ENCODE measurements at places on chromosomes 1 and 21.

- no peak for DNase-seq
- no peak overlapping the region for H3K4me3 ChIP-seq
- H3K27ac ChIP-seq: no peak overlapping the region
- H3K36me3 ChIP-seq: no peaks in the 10 kb centered on the region
- no peaks in the 10 kb centered on the region for H3K4me1 ChIP-seq
- H3K27me3 ChIP-seq: peaks cover 4% of the 10 kb centered on the region
These were observed 50.7 kb upstream of the KCNE2 start for GRCh38 chr21:34313116-34313515.

GRCh38 chr1:241323514-241324195 lies 33.4 kb downstream of the RGS7 start:
- peak; percentile 55 for DNase-seq
- no peaks in the 10 kb centered on the region for H3K36me3 ChIP-seq
- H3K4me3 ChIP-seq: no peak overlapping the region
- H3K27ac ChIP-seq: no peak overlapping the region

DNA sequence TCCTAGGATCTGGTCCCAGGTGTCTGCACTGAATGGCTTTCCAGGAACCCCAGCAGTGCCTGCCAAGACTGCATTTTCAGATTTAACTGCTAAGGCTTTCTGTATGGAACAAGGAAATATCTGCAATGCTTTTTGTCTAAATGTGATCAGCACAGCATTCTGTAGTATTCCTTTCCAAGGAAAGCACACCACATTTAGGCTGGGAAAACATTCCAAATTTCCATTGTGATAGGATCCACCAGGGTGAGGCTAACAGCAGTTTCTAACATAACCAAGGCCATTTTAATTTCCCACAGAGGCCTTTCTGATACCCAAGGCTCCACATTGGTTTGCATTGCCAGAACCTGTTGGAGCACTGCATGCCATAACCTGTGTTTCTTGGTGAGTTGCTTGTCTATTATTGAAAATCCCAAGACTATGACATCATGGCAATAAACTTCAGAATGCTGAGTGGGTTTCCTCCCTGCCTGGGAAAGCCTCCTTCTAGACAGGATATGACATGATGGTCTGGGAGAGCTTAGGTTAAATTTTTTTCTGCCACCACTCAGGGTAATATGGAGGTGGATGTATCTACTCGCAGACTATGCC lies 23.3 kb upstream of the PTGFRN start:
- H3K4me1 ChIP-seq: peaks cover 4% of the 10 kb centered on the region
- no peaks in the 10 kb centered on the region for H3K36me3 ChIP-seq
- no peak for DNase-seq
- no peak overlapping the region for H3K4me3 ChIP-seq
- H3K27me3 ChIP-seq: no peaks in the 10 kb centered on the region

GRCh38 chr1:6471086-6471969 lies 5.4 kb upstream of the TNFRSF25 start:
- DNase-seq: no peak
- peaks cover 14% of the 10 kb centered on the region for H3K4me1 ChIP-seq
- H3K4me3 ChIP-seq: no peak overlapping the region
- no peak overlapping the region for H3K27ac ChIP-seq
- peaks cover 5% of the 10 kb centered on the region for H3K27me3 ChIP-seq

- peaks cover 49% of the 10 kb centered on the region for H3K4me1 ChIP-seq
- DNase-seq: no peak
- no peak overlapping the region for H3K27ac ChIP-seq
- peaks cover 13% of the 10 kb centered on the region for H3K36me3 ChIP-seq
- no peaks in the 10 kb centered on the region for H3K27me3 ChIP-seq
These were observed 5.2 kb downstream of the IFI6 start for GRCh38 chr1:27666791-27667254.

DNA sequence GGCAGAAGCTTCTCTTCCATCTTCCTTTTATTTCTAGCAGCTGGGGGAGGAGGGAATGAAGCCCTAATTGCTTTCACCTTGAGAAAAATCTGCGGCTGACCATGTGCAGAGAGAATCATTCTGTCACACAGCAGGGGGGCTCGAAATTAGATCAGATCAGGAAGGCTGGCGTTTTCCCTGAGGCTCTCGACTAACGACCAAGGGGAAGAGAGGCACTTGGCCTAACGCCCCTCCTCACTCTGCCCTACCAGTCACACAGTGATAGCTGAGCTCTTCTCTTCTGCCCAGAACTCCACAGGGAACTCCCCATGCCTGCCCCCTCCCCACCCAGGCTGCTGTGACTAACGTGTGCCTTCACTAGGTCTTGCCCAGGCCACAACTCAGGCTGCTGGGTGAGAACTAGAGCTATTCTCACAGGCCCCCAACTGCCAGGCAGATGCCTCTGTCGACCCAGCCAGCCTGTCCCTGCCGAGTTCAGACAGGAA lies 26.5 kb upstream of the KHDRBS1 start:
- H3K27ac ChIP-seq: no peak overlapping the region
- peaks cover 58% of the 10 kb centered on the region for H3K4me1 ChIP-seq

GRCh38 chr1:11522400-11523235 lies 43.7 kb downstream of the DISP3 start:
- peak; percentile 14 for DNase-seq
- H3K27ac ChIP-seq: no peak overlapping the region
- peaks cover 3% of the 10 kb centered on the region for H3K27me3 ChIP-seq
- no peaks in the 10 kb centered on the region for H3K36me3 ChIP-seq
- no peaks in the 10 kb centered on the region for H3K4me1 ChIP-seq
- H3K4me3 ChIP-seq: no peak overlapping the region

DNA sequence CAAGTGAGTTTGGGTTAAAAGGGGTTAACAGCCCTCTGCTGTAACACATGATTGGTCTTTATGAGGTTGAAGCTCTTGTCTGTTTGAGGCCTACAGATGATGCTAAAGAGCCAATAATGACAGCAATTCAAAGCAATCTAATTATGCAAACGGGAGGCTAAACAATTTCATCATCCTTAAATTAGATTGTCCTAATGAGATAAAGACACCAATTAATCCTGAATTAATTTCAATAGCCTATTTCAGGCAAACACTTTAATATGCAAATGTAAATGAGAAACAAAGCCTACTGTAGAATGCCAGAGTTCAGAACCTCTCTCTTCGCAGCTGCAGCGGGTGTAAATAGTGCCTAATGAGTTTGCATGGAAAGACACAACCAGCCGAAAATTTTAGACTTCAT lies 504.7 kb upstream of the PBX1 start:
- H3K4me3 ChIP-seq: no peak overlapping the region
- no peak for DNase-seq
- no peak overlapping the region for H3K27ac ChIP-seq
- no peaks in the 10 kb centered on the region for H3K27me3 ChIP-seq

DNA sequence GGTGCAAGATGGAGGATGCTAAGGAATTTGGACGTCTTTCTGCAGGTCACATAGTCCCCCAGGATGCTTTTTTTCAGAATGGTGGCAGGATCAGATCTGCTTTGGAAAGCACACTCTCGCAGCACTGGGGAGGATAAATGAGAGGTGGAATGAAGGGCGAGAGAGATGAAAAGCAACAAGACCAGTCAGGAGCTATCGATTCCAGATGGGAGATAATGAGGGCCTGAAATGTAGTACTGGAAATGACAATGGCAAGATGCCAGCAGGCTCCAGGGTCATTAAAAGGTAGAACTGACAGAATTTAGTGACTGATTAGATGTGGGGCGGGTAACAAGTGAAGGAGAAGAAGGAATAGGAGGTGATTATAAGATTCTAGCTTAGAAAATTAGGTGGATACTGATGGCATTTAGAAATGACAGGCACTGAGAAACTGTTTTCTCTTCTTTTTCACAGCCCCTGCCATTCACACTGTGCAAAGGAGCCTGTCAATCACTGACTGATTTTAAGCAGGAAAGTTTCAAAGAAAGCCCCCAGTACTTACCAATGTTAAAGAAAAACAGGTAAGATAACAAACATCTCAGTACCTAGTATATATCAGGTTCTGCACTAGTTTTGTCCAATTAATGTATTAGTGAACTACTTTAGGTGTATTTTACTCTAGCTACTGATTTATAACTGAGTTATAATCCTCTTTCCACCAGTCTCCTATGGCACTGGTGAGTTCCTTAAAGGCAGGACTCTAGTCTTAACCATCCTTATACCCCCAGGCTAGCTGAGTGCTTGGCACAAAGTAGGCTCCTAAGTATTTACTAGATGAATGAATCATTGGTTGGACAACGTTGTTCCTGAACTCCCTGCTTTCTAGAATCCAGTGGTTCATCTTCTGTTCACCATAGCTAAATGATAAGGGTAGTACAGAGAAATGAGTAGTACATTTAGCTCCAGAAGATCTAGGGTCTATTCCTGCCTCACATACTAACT lies 9.2 kb downstream of the PIGM start:
- peaks cover 2% of the 10 kb centered on the region for H3K36me3 ChIP-seq
- no peak overlapping the region for H3K4me3 ChIP-seq
- no peak for DNase-seq
- H3K27ac ChIP-seq: no peak overlapping the region

DNA sequence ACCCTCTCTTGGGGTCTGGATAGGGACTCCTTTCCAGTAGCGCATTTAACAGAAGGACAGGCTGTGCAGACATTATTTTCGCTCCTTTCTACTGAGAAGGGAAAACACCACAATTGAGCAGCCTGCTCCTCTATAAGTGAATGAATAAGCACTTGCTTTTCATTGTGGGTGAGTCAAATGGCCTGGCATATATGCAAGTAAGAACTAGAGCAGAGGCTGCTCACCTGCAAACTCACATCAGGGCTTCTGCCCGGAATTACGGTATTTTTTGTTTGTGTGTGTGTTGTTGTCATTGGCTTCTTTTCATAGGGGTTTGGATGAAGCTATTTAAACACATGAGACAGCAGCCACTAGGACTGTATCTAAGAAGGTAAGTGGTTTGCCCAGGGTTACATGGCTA lies 200.1 kb upstream of the CAMK1G start:
- H3K36me3 ChIP-seq: no peaks in the 10 kb centered on the region
- H3K4me1 ChIP-seq: no peaks in the 10 kb centered on the region
- peaks cover 8% of the 10 kb centered on the region for H3K27me3 ChIP-seq
- no peak overlapping the region for H3K4me3 ChIP-seq

DNA sequence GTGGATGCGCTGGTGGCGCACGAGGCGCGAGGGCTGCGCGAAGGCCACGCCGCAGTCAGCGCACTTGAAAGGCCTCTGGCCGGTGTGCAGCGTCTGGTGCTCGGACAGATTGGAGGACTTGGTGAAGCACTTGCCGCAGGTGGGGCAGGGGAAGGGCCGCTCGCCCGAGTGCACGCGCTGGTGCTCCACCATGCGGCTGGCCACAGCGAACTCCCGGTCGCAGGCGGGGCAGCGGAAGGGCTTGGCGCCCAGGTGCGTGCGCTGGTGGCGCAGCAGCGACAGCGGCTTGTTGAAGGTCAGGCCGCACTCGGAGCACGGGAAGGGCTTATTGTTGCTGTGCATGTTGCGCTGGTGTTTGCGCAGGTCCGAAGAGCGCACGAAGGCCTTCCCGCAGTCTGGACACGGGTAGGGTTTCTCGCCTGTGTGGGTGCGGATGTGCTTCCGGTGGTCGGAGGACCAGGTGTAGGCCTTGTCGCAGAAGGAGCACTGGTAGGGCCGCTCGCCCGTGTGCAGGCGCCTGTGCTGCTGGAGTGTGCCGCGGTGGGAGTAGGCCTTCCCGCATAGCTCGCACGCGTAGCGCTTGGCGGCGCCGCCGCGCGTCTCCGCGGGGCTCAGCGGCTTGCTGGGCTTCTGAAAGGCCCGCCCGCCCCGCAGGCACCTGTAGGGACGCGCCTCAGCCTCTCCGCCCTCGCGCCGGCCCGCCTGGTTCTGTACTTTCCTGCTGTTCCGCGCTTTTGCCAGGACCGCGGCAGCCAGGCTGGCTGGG lies 4.7 kb downstream of the ZNF648 start:
- DNase-seq: peak; percentile 23
- H3K4me3 ChIP-seq: no peak overlapping the region
- peaks cover 14% of the 10 kb centered on the region for H3K4me1 ChIP-seq

GRCh38 chr1:70038025-70038424 lies 167.4 kb downstream of the LRRC40 start:
- H3K4me3 ChIP-seq: no peak overlapping the region
- no peak for DNase-seq
- H3K4me1 ChIP-seq: no peaks in the 10 kb centered on the region

DNA sequence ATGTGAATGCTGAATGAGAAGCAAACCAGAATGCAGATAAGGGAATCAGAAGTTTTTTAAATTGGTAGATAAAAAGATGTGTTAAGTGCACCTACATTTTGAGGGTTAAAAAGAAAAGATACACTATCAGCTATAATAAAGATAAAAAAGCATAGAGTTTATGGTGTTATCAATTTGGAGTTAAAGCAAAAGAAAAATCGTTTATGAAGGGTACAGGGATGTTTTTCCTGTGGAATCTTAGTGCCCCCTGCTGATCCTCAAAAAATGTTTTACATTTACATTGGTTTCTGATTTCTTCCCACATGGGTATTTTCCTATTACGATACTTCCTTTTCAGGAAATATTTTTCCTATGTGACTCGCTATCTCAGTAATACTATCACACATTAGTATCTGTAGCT lies 293.5 kb downstream of the MRPL39 start:
- H3K4me1 ChIP-seq: no peaks in the 10 kb centered on the region
- H3K36me3 ChIP-seq: no peaks in the 10 kb centered on the region
- H3K27ac ChIP-seq: no peak overlapping the region

- no peaks in the 10 kb centered on the region for H3K27me3 ChIP-seq
- no peak overlapping the region for H3K4me3 ChIP-seq
- DNase-seq: no peak
- H3K36me3 ChIP-seq: peaks cover 1% of the 10 kb centered on the region
- peaks cover 6% of the 10 kb centered on the region for H3K4me1 ChIP-seq
These were observed 19.8 kb upstream of the UAP1 start for GRCh38 chr1:162541619-162542141.

DNA sequence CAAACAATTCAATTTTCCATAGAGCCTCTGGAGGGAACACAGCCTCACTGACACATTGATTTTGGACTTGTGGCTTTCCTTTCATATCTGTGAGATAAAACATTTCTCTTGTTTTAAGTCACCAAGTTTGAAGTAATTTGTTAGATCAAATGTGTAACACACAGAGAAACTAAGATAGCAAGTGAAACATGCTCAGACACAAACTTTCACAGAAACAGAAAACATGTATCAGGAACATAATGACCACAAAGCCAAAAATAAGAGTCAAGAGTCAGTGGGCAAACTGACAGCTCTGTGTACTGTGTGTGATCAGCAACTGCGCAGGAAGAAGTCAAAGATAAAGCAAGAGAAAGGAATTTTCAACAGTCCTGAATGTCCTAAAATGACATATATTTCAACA lies 1237.5 kb downstream of the AMY1C start:
- H3K36me3 ChIP-seq: no peaks in the 10 kb centered on the region
- H3K4me3 ChIP-seq: no peak overlapping the region
- no peaks in the 10 kb centered on the region for H3K27me3 ChIP-seq
- no peaks in the 10 kb centered on the region for H3K4me1 ChIP-seq

DNA sequence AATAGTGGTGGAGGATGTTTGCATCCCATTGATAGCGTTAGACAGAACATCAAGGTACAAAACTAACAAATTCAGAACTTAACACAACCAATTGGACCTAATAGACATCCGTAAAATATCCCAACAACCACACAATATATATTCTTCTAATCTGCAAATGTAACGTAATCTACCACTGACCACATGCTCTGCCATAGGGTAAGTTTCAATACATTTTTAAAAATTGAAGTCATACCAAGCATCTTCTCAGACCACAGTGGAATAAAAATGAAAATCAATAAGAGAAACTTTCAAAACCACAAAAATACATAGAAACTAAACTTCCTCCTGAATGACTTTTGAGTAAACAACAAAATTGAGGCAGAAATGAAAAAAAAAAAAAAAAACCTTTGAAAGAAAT lies 1087.5 kb downstream of the KCNT2 start:
- no peak for DNase-seq
- H3K36me3 ChIP-seq: no peaks in the 10 kb centered on the region
- H3K27me3 ChIP-seq: no peaks in the 10 kb centered on the region
- no peak overlapping the region for H3K4me3 ChIP-seq
- no peak overlapping the region for H3K27ac ChIP-seq
